ENCODE measurements at places on chromosomes 5 and 9.

DNA sequence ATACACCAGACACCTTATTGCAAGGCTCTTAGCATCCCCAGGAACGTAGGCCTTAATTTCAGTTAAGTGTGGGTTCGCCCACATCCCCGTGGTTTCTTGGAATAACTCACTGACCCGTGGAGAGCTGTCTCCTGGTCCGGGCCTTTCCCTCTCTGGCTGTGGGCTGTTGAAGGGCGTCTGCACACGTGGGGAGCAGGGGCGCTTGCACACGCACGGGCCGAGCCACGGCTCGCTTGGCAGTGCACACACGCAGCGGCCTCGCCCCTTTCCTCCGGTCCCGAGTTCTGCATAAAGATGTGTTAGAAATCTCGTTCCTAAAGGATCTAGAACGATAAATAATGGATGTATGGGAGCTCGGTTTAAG, 141.9 kb downstream of the PBX3 start:
- DNase-seq = no peak

- DNase-seq = no peak
Observed at GRCh38 chr5:59134471-59135163, 551.7 kb downstream of the RAB3C start.

DNA sequence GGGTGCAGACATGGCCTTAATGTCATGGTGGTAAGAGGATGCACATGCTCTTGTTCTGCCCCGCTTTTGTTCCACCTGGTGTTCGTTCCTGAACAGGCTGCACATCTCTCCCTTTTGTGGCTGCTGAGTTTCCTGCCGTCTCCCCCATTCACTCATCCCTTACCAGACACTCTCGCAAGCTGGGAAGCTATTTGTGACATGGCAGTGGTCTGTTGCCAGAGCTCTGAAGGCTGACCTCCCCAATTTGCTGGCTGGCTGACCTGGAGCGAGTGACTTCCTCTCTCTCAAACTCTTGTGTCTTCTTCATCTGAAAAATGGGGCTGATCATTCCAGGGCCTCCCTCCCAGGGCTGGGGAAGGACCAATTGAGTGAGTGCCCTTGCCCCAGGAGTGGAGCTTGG, 35.9 kb downstream of the HRH2 start:
- no peak for DNase-seq

GRCh38 chr5:146867996-146868708, 10.4 kb downstream of the PPP2R2B start:
- no peak for DNase-seq

GRCh38 chr9:114938687-114939575, 8.5 kb upstream of the TNFSF8 start:
- peak; percentile 22 for DNase-seq

- no peak for DNase-seq
Observed at GRCh38 chr9:72949918-72950325, 2.9 kb downstream of the ALDH1A1 start.

- DNase-seq = no peak
Observed at GRCh38 chr9:124140941-124141568, 116.7 kb upstream of the NEK6 start.

- peak; percentile 40 for DNase-seq
Observed at GRCh38 chr5:174549254-174549653, 175.1 kb upstream of the MSX2 start.

- DNase-seq = peak; percentile 82
Observed at GRCh38 chr5:108749128-108749861, 1.6 kb downstream of the FER start.

- DNase-seq = peak; percentile 29
Observed at GRCh38 chr9:125462861-125463291, 201.2 kb downstream of the GAPVD1 start.

- no peak for DNase-seq
Observed at GRCh38 chr9:91177661-91178280, 183.9 kb downstream of the AUH start.

GRCh38 chr5:126780165-126780827, 3.4 kb downstream of the LMNB1 start:
- peak; percentile 67 for DNase-seq

GRCh38 chr9:76177931-76178330, 216.3 kb downstream of the RFK start:
- no peak for DNase-seq

DNA sequence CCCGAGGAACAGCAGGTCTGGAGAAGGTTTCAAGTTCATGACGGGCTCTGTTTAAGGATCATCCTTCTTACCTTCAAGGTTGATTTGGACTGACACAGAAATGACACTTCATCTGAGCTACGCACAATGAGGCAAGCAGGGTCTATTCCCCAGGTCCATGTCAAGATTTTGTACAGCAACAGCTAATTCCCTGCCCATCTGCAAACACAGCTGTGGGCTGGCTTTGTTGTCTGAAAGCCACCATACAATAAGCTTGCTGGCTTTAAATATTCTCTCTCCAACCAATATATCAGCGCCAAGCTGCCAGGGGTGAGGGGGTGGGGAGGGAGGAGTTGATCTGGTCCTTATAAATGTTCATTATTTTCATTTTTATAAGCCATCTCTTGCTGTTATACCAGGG, 92.0 kb downstream of the OTULIN start:
- no peak for DNase-seq

- no peak for DNase-seq
Observed at GRCh38 chr9:122050167-122050566, 42.9 kb downstream of the TTLL11 start.

GRCh38 chr9:77194423-77194822, 17.1 kb downstream of the VPS13A start:
- DNase-seq = peak; percentile 31

DNA sequence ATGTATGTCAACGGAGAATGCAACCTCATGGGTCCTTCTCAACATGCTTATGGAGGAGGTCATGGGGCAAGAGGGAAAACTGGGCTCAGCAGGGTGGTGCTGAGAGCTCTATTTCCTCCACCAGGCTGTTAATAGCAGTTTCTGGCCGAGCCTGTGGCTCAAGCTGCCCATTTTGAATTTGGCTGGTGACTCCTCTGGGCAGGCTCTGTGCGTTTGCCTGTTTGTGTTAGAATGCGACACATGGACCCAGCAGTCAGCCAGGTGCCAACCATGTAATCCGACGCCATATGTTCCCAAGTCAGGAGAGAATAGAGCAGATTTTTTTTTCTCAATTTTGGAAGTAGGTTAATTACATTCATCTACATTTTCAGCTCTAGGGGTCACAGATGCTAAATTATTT, 387.7 kb upstream of the CLINT1 start:
- DNase-seq = no peak

DNA sequence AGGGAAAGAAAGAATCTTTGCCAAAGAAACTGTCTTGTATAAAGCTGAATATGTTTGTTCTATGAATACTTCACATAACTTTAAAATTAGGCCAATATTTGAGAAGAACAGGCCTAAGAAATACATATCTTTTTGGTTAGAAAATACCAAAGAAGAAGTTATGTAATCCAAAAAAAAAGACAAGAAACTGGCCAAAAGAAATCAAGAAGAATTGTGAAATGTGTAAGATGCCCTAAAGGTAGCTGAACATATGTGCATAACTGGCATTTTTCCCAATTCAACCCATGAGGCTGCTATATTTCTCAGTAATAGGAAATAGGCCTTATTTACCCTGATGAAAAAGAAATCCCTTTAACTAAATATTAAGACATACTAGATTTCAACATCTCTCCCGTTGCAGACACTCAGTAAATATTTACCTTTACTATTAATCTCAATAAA, 290.0 kb downstream of the CETN3 start:
- DNase-seq = peak; percentile 81

DNA sequence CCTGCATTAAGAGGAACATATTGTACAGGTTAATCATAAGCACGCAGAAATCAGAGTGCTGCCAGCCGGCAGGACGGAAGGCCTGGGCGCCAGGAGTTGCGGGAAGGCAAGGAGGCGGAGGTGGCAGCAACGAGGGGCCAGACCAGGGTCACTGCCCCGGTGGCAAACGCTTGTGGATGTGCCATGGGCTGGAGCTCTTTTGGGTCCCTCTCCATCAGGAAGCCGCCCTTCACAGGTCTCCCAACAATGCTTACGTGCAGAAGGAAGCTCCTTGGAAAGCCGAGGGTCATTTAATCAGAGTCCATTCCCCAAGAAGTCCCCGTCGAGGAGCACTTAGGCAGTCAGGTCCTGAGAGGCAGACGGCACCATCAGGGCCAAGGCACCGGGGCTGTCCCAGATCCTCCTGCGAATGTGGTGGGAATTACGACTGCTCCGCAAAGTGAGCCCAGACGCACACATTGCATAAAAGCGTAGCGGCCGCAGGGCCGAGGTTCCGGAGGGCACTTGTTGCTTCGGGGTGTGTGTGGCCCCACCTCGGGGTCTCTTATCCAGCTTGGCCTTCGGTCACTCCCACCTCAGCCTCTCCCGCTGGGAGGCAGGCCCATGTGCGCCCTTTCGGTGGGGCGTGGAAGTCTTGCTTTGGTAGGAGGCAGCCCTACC, 20.5 kb downstream of the MRPL36 start:
- DNase-seq = no peak

DNA sequence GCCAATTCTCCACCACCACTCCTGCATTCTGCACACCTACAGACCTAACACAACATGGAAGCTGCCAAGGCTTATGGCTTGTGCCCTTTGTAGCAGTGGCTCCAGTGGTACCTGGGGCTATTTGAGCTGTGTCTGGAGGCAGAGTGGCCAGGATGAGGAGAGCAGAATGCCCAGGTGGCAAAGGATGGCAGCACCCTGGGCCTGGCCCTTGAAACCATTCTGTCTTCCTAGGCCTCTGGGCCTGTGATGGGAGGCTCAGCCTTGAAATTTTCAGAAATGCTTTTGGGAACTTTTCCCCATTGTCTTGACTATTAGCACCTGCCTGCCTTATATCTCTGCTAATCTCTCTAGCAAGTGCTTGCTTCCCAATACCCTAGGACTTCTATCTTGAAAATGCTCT, 241.7 kb downstream of the TMEM167A start:
- DNase-seq = no peak

DNA sequence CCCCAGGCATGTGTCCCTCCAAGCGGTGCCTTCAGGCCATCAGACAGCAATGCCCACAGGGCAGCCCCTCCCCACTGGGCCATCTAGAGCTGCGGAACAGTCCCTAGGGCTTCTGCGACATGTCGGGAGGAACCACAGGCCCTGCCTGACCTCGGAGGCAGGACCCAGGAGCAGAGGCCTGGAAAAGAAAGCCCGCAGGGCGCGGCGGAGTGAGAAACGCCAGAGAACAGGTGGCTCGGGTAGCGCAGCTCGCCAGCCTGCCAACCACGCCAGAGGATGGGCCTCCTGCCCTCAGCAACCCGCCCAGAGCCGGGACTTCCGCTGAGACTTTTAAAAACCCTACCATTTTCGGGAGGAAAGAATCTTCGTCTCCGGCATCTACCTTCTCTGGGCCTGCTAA, 715 bp downstream of the LCN8 start:
- DNase-seq = no peak

- DNase-seq = no peak
Observed at GRCh38 chr9:88488166-88488565, 46.8 kb upstream of the NXNL2 start.

GRCh38 chr9:87714819-87715218, 11.1 kb upstream of the CTSL start:
- DNase-seq = peak; percentile 67

DNA sequence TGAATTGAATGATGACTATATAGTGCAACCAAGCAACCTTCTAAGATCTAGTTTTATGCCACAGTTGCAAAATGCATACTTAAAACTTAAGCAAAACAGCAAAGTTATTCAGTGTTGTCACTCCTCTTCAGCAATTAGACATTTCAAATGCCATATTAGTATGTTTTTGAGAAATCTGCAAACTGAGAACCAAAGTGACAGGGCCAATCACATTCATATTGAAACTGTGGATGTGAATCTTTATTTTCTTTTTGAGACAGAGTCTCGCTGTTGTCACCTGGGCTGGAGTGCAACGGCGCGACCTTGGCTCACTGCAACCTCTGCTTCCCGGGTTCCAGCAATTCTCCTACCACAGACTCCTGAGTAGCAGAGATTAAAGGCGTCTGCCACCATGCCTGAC, 249.2 kb upstream of the EFNA5 start:
- DNase-seq = no peak

DNA sequence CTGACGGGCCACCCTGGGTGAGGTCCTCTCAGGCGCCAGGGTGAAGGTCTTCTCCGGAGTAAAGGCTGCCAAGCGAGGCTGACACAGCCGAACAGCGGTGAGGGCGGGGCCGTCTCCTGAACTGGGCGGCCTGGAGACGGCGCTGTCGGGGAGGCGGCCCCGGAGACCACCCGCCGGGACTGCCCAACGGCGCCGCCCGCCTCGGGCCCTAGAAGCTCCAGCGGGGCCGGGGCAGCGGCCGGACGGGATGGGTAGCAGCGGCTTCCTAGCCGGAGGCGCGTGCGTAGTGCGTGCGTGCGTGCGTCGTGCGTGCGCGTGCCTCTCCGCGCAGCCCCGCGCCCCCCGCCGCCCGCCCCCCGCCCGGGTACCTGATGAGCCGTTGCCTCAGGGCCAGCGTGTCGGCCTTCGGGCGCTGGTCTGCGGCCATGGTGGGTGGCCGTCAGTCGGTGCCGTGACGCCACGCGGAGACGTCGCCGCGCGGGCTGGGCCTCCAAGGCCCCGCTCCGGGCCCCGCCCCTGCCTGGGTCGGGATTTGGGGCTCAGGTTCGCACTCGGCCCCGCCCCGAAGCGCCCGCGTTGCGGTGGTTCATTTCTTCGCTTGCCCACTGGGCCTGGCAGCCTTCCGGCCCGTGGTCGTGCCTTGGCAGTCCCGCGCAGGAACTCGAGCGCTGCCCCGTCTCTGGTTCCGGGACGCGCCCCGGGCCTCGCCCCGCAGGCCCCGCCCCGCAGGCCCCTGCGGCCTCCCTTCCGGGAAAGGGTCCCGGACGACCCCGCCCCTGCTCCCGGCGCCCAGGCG, at the start of gene PHYKPL:
Gene PHYKPL (minus strand): TSS at position 679 of the 796 bp plus-strand sequence. CDS start 252 bp downstream, at position 427.
- DNase-seq = peak; percentile 74

DNA sequence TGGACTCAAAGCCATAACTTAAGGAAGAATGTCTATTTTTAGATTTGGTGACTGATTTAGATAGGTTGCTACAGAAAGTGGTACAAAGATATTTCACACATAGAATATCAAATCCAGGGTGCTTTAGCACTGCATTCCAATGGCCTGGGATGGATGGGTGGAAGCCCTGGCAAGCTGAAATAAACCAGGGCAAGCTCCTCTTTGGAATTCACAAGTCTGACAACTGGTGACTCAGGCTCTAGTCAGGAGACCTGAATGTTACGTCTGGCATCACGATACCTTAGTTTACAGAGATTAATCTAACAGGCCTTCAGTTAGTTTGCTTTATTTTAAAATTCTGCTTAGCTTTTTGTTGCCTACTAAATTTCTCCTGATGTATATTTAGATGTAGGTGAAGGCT, 144.0 kb downstream of the TMC1 start:
- DNase-seq = peak; percentile 88

DNA sequence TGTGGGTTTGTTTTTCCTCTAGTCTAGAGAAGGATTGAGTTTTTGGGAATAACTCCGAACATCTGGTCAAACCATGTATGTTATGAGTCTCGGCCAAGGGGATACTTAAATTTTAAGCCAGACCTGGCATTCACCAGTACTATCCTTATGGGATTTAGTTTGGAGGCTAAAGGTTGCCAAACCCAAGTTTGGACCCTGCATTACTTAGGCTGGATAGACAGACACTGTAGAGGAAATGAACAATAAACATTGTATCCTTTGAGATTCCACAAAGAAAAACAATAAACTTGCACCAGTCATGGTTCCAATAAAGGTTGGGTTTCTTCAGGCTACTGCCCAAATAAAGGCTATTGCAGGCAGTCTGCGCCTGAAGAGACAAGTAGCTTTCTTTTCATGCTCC, 296.7 kb upstream of the MEF2C start:
- DNase-seq = no peak
